Activated naive CD4-positive, alpha-beta T cell treated with anti-CD3 and anti-CD28 coated beads for 36 hours (primary cell): ENCODE measurements at places on chromosomes 5 and 9. TPM values are rescaled to one million over a fixed set of nuclear protein-coding genes. Genes with fewer than 3 reads are reported as not detected.

GRCh38 chr9:127825319-127826051, 22.8 kb downstream of the FPGS start:
- no peak overlapping the region for H3K27ac ChIP-seq
- no peaks in the 10 kb centered on the region for H3K4me1 ChIP-seq

GRCh38 chr5:53253421-53253871, 143.9 kb upstream of the MOCS2 start:
- DNase-seq: no peak
- no peak overlapping the region for H3K27ac ChIP-seq
- no peaks in the 10 kb centered on the region for H3K36me3 ChIP-seq
- H3K27me3 ChIP-seq: peaks cover 10% of the 10 kb centered on the region
- no peaks in the 10 kb centered on the region for H3K4me1 ChIP-seq

DNA sequence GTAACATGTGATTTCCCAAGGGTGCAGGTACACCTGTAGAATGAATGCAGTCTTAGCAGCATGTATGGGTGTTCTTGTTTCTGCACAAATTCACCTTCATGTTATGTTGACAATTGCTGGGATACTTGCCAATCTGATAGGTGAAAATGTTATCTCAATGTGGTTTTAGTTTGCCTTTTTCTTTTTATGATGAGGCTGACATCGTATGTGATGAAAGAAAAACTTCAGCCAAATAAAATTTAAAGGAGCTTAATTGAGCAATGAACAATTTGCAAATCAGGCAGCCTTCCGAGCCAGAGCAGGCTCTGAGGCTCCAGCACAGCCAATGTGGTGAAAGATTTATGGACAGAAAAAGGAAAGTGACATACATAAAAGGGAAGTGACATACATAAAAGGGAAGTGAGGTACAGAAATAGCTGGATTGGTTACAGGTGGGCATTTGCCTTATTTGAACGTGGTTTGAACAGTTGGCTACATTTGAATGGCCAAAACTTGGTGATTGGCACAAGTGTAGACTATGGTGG, 10.5 kb downstream of the TAL2 start:
- no peak overlapping the region for H3K27ac ChIP-seq
- no peaks in the 10 kb centered on the region for H3K36me3 ChIP-seq
- no peak for DNase-seq
- H3K27me3 ChIP-seq: peaks cover 4% of the 10 kb centered on the region
- no peaks in the 10 kb centered on the region for H3K4me1 ChIP-seq
- H3K4me3 ChIP-seq: no peak overlapping the region

ARL14EPL gene
- not detected for total RNA-seq

DNA sequence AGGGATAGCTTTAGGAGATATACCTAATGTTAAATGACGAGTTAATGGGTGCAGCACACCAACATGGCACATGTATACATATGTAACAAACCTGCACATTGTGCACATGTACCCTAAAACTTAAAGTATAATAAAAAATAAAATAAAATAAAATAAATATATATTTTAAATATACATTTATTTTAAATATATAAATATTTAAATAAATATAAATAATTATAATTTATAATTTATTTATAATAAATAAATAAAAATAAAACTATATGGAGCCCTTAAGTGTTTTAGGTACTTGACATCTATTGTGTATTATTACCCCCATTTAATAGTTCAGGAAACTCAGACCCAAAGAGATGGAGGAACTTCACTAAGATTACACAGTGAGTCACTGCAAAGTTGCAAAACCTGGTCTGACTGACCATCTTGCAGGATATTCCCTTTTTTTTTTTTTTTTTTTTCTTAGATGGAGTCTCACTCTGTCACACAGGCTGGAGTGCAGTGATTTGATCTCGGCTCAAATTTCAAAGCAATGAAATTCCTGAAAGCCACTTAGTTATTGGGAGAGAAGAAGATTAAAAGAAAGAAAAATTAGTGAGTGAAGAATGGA, 5.8 kb upstream of the C5orf52 start:
- no peaks in the 10 kb centered on the region for H3K36me3 ChIP-seq
- H3K4me3 ChIP-seq: no peak overlapping the region
- no peak overlapping the region for H3K27ac ChIP-seq

DNA sequence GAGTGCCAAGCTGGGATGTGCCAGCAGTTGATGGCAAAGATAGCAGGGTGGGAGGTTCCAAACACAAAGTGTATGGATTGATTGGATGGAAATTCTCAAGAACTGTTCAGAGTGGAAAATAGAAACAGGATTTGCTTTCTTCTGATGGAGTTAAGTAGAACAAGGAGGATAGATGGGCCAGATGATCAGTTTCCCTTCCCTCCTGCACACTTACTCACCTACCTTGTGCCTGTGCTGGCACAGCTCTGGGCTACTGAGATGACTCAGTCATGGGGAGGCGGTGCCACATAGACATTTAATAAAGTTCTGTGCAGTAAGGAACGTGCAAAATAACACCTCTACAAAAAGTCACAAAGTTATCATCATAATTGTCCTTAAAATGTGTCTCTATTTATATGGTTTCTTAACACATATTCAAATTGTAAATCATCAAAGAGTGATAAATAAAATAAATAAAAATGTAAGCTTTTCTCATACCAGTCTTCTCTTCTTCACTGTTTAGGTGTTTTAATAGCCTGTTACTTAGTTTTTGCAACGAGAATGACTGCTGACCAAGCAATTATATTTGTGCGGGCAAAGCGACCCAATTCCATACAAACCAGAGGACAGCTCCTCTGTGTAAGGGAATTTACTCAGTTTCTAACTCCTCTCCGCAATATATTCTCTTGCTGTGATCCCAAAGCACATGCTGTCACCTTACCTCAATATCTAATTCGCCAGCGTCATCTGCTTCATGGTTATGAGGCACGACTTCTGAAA, 12.7 kb downstream of the PTPDC1 start:
- H3K27ac ChIP-seq: no peak overlapping the region
- no peak overlapping the region for H3K4me3 ChIP-seq
- H3K27me3 ChIP-seq: no peaks in the 10 kb centered on the region
- H3K36me3 ChIP-seq: peaks cover 12% of the 10 kb centered on the region
- DNase-seq: no peak
- H3K4me1 ChIP-seq: peaks cover 5% of the 10 kb centered on the region

- H3K4me1 ChIP-seq: peaks cover 23% of the 10 kb centered on the region
- H3K27ac ChIP-seq: no peak overlapping the region
- DNase-seq: peak; percentile 22
- no peaks in the 10 kb centered on the region for H3K27me3 ChIP-seq
- H3K36me3 ChIP-seq: no peaks in the 10 kb centered on the region
Measured at GRCh38 chr5:172868924-172869591, 35.0 kb downstream of the ERGIC1 start.

DNA sequence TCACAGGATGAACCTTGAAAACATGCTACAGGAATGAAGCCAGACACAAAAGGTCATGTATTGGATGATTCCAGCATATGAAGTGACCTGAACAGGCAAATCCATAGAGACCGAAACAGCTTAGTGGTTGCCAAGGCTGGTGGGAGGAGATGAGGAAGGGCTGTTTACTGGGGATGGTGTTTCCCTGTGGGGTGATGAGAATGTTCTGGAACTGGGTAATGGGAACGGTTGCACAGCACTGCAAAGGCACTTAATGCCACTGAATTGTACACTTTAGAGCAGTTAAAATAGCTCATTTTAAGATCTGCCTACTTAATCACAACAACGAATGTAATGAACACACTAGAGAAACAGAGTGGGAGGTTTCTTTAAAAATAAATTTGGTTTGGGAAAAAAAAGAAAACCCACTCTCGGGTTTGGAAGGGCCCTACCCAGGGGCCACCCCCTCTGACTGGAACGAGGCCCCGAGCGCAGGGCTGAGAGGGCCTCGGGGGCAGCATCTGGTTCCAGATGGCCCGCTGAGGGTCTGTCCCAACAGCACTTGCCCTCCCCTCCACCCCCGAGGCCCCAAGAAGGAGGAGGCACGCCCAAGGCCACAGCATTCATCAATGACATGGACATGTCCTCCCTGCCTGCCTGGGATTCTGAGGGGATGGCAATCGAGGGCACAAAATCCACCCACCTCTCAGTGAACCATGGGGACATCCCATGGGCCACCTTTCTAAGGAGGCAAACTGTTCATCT, 31.7 kb downstream of the SARDH start:
- H3K27me3 ChIP-seq: no peaks in the 10 kb centered on the region
- no peak overlapping the region for H3K27ac ChIP-seq
- DNase-seq: peak; percentile 3
- H3K4me1 ChIP-seq: peaks cover 35% of the 10 kb centered on the region
- H3K4me3 ChIP-seq: no peak overlapping the region
- no peaks in the 10 kb centered on the region for H3K36me3 ChIP-seq

- H3K4me1 ChIP-seq: no peaks in the 10 kb centered on the region
- H3K27ac ChIP-seq: no peak overlapping the region
- H3K36me3 ChIP-seq: peaks cover 2% of the 10 kb centered on the region
- no peaks in the 10 kb centered on the region for H3K27me3 ChIP-seq
- no peak overlapping the region for H3K4me3 ChIP-seq
Measured at GRCh38 chr9:70362952-70363351, 51.5 kb downstream of the KLF9 start.

PGM5 gene
- not detected for total RNA-seq

DNA sequence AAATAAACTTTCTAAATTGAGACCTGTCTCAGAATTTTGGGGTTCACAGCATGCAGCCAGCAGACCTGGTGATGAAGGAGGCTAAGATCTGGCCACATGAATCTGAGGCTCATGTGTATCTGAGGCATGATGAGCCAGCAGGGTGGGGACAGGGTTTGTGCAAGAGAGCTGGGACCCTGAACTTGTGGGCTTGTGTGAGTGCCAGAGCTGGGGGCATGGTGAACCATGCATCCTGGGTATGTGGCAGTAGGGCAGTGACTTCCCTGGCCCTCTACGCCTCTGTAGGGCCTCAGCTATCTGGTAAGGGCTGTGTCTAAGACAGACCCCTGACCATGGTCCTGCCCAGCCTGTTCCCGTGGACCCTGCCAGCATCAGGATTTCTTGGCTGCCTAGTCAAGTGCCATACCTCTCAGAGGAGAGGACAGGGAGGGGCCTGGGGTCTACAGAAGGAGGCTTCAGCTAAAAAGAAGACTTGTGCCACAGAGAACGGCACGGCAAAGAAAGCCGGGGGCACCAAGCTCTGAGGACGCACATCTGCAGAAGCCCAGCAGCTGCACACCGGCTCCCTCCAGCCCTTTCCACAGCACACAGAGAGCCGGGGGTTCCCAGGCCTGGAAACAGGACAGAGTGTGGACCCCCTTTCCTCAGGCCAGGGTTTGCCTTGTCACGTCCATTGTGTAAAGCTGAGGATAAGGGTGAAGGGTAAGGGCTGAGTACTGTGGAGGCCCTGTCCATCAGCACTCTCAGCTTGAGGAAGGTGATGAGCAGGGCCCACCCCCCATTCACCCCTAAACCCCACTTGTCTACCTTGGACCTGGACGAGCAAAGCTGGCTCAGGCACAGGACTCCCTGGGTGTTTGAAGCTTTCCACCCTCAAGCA, 130.1 kb downstream of the MRPL36 start:
- H3K36me3 ChIP-seq: no peaks in the 10 kb centered on the region
- peaks cover 56% of the 10 kb centered on the region for H3K27me3 ChIP-seq
- no peak overlapping the region for H3K4me3 ChIP-seq

FCN2 gene
- total RNA-seq: not detected

DNA sequence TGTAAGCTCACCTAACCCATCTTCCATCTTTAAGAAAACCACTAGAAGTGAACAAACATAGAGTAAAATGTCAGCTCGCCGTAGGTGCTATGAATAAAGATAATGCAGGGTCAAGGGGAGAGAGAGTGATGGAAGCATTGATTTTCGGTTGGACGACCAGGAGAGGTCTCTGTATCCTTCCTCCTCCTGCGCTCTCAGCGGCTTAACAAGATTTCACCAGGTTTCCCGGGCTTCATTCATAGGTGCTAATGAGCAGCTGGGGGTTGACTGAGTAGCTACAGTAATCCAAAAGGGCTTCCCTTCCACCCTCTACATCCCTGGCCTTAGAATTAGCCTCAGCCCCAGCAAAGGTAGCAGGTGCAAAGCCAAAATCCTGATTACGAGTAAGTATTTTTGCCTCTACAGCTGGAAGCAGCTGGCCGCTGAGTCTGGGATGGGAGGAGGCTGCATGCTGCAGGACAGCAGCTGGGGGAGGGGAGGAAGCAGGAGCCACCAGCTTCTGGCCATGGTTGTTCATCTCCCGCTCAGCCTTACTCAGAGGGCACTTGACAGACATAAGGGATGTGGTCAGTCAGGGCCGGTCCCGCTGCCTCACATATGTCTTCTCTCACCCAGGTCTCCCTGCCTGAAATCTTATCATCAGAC, 112.0 kb upstream of the IL12B start:
- H3K4me3 ChIP-seq: no peak overlapping the region
- no peaks in the 10 kb centered on the region for H3K4me1 ChIP-seq

SPATA31A3 gene
- not detected for total RNA-seq

DNA sequence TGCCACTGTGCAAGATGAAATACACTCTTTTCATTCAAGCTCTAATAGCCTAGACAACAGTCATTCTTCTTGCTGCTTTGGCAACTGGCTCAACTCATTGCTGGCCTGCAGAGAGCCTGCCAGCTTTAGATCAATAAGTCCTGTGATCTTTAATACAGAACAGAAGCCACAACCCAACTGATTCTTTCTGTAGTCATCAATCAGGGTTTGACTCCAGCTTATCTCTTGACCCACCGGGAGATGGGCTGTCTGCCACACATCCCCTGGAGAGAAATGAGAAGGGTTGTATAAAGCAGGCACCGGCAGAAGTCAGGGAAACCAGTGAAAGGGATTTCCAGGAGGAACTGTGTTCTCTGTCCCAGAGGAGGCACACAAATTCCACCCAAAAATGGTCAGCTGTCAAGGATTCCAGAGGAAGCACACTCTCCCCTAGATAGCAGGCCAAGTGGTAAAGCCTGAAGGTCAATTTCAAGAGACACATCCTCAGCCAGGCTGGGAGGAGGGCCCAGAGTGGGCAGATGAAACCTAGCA, 24.5 kb downstream of the LHFPL2 start:
- DNase-seq: no peak
- no peaks in the 10 kb centered on the region for H3K36me3 ChIP-seq
- H3K4me1 ChIP-seq: no peaks in the 10 kb centered on the region
- H3K27me3 ChIP-seq: peaks cover 5% of the 10 kb centered on the region

TRUB2 gene
- total RNA-seq: 29.4 TPM

GRCh38 chr5:60649288-60649917, 50.6 kb downstream of the DEPDC1B start:
- no peak overlapping the region for H3K4me3 ChIP-seq
- H3K27me3 ChIP-seq: no peaks in the 10 kb centered on the region
- H3K27ac ChIP-seq: no peak overlapping the region
- no peak for DNase-seq
- H3K36me3 ChIP-seq: no peaks in the 10 kb centered on the region

SCGB3A2 gene
- not detected for total RNA-seq

DNA sequence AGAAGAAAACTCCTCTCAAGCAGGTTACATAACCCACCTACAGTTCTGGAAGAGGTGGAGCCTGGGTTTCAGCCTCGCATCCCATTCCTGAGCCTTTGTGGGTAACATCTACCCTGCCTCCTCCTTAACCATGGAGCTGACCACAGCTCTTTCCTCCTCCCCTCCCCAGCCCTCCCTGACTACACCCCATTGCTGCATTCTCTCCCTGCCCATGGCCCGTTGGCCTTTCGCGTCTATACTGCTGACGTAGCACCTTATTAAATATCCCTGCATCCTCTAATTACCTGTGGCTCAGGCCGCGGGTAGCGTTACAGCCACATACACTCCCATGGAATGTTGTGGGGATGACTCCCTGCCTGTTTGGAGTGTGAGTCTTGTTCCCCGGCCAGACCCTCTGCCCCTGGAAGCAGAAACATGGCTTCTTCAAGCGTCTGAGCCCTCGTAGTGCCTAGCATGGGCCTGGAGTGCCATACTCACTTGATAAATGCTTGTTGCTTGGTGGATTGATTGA, 72.8 kb downstream of the WWC1 start:
- no peaks in the 10 kb centered on the region for H3K4me1 ChIP-seq
- H3K27ac ChIP-seq: no peak overlapping the region
- H3K36me3 ChIP-seq: no peaks in the 10 kb centered on the region
- no peak overlapping the region for H3K4me3 ChIP-seq
- no peaks in the 10 kb centered on the region for H3K27me3 ChIP-seq

PCDHAC1 gene
- not detected for total RNA-seq

PCDHGA6 gene
- total RNA-seq: 0.07 TPM
